Transverse colon (tissue), 4 donors: ENCODE measurements at places on chromosomes 5 and 9.
A peak's percentile ranks its signal among the peaks of the same experiment; 100 is the strongest.

- no peaks in the 10 kb centered on the region for H3K36me3 ChIP-seq
- H3K4me1 ChIP-seq = no peaks in the 10 kb centered on the region
- no peaks in the 10 kb centered on the region for H3K27me3 ChIP-seq
Observed at GRCh38 chr5:52491071-52491787, 296.5 kb upstream of the ITGA1 start.

GRCh38 chr9:100856238-100856637 is 172.3 kb upstream of the PLPPR1 start:
- no peaks in the 10 kb centered on the region for H3K36me3 ChIP-seq
- no peaks in the 10 kb centered on the region for H3K27me3 ChIP-seq
- H3K4me3 ChIP-seq = no peak overlapping the region
- no peak overlapping the region for H3K27ac ChIP-seq

DNA sequence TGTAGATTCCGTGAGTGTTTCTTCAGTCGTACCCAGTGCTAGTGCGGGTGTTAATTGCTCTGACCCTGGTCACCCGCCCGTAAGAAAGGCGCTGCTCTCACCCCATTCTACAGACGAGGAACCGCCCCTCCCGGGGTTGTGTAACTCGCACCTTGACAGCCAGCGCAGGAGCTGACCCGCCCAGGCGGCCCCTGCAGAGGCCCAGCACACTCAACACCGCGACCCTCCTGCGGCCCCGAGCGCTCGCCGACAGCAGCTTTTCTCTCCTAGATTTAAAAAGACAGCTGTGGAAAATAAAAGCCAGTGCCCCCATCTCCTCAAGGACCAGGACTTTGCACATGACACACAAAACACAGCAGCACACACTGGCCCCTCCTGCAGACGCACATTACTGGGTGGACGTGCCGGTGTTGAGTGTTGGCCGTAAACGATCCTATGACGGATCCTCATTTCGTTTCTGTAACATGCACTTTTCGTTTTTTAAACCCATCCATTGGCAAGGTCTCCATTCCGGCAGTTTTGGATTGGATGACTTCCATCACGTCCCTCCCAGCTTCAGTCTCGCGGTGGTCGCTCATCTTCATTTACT is 22.9 kb downstream of the OR2V2 start:
- no peak overlapping the region for H3K27ac ChIP-seq
- H3K4me3 ChIP-seq = no peak overlapping the region
- H3K4me1 ChIP-seq = peaks cover 16% of the 10 kb centered on the region
- DNase-seq = no peak
- H3K36me3 ChIP-seq = no peaks in the 10 kb centered on the region

DNA sequence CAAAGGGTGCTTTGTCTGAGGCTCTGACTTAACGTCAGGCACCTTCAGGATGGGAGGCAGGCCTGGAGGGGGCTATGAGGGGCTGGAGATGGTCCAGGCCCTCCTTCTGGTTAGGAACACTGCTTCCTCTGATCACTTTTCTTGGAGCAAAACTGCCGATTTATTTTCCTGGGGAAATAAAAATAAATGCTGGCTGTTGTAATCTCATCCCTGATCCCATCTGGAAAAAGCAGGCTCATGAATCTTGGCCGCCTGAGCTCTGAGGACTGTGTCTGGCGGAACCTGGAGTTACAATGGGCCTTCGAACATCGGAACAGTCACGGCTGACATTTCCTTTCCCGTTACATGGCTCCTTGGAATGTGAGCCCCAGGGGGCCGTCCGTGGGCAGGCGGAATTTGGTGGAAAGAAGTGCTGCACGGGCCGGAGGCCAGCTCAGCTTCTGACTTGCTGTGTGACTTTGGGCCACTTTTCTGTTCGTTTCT is 157.8 kb downstream of the RGS3 start:
- H3K36me3 ChIP-seq = no peaks in the 10 kb centered on the region
- peak; percentile 25 for DNase-seq
- no peak overlapping the region for H3K4me3 ChIP-seq
- peaks cover 8% of the 10 kb centered on the region for H3K4me1 ChIP-seq
- H3K27ac ChIP-seq = peak overlapping the region; percentile 73

GRCh38 chr9:95313010-95313498 is 4.5 kb downstream of the FANCC start:
- H3K4me1 ChIP-seq = peaks cover 23% of the 10 kb centered on the region
- peak overlapping the region; percentile 53 for H3K27ac ChIP-seq
- DNase-seq = peak; percentile 83
- no peaks in the 10 kb centered on the region for H3K36me3 ChIP-seq
- no peaks in the 10 kb centered on the region for H3K27me3 ChIP-seq
- H3K4me3 ChIP-seq = peak overlapping the region; percentile 20

- H3K36me3 ChIP-seq = no peaks in the 10 kb centered on the region
- peaks cover 4% of the 10 kb centered on the region for H3K27me3 ChIP-seq
- no peak overlapping the region for H3K4me3 ChIP-seq
- DNase-seq = no peak
- H3K4me1 ChIP-seq = no peaks in the 10 kb centered on the region
Observed at GRCh38 chr9:84154320-84154719, 173.7 kb downstream of the RMI1 start.

DNA sequence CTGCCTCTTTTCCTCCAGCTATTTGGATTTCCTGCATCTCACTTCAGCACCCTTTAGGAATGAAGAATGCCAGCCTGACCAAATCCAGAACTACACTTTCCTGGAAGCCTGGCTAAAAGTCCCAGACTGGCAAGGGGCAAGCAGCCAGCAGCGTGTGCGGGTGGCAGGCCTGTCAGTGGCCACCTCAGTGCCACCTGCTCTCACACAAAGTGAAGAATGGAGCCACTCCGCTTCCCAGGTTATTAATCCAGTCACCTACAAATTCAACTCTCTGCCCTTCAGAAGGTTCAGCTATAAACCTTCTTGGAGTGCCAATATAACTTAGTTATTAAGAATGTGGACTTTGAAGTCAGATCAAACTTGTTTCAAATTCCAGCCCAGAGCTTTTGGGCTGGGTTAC is 6.7 kb upstream of the ALDOB start:
- no peaks in the 10 kb centered on the region for H3K36me3 ChIP-seq
- H3K27ac ChIP-seq = no peak overlapping the region
- H3K4me3 ChIP-seq = no peak overlapping the region
- no peaks in the 10 kb centered on the region for H3K27me3 ChIP-seq
- no peaks in the 10 kb centered on the region for H3K4me1 ChIP-seq

DNA sequence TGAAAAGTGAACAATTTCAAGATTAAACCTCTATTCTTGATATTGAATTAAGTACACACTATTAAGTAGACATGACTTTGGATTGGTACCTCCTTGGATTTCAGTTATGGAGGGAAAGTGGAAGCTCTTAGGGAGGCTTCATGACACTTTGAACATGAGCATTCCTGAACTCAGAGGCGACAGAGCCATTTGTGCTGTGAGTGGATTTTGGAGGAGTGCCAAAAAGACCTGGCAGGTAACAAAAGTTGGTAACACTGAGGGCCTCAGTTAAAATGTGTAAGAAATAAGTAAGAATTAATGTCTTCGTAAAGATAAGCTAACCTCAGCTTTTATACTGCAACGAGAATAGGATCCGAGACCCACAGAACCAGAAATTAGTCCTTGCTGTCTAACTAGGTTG is 356.7 kb downstream of the ARRDC3 start:
- H3K27me3 ChIP-seq = no peaks in the 10 kb centered on the region
- H3K36me3 ChIP-seq = no peaks in the 10 kb centered on the region
- H3K27ac ChIP-seq = peak overlapping the region; percentile 27
- DNase-seq = no peak
- no peak overlapping the region for H3K4me3 ChIP-seq

- peak; percentile 24 for DNase-seq
- H3K4me1 ChIP-seq = peaks cover 27% of the 10 kb centered on the region
- no peaks in the 10 kb centered on the region for H3K36me3 ChIP-seq
- H3K27me3 ChIP-seq = no peaks in the 10 kb centered on the region
- peak overlapping the region; percentile 87 for H3K27ac ChIP-seq
Observed at GRCh38 chr9:100352201-100352726, 478 bp downstream of the TEX10 start.

DNA sequence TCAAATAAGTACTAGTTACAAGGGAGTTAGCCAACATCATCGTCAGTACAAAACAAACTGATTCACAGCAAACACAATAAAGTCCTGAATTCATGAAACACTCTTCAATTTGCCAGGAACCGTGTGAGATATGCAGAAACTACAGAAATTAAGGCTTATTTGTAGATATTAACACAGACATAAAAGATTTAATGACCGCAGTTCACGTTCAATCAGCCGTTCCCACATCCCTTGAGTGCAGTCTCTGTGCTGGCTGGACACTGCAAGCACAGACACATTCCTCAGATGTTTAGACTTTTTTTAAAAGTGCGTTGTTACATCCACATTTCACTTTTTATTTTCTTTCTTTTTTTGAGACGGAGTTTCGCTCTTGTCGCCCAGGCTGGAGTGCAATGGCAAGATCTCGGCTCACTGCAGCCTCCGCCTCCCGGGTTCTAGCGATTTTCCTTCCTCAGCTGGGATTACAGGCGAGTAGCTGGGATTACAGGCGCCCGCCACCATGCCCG is 566 bp upstream of the CEP78 start:
- DNase-seq = no peak
- peak overlapping the region; percentile 77 for H3K4me3 ChIP-seq
- no peaks in the 10 kb centered on the region for H3K27me3 ChIP-seq
- H3K4me1 ChIP-seq = peaks cover 7% of the 10 kb centered on the region

DNA sequence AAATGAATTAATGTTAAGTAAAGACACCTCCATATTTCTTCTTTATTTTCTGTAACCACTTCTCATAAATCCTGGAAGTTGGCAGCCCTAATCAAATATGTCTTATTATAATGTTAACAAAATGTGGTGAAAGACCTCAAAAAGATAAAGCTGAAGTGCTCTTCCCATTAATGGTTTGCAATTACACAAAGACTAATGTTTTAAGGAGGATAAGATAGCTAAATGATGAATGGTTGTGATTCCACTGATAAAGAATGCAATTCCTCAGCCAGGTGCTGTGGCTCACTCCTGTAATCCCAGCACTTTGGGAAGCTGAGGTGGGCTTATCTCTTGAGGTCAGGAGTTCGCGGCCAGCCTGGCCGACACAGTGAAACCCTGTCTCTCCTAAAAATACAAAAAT is 125.8 kb upstream of the SNX2 start:
- H3K4me3 ChIP-seq = no peak overlapping the region
- no peaks in the 10 kb centered on the region for H3K36me3 ChIP-seq
- no peaks in the 10 kb centered on the region for H3K27me3 ChIP-seq
- no peaks in the 10 kb centered on the region for H3K4me1 ChIP-seq
- no peak for DNase-seq

DNA sequence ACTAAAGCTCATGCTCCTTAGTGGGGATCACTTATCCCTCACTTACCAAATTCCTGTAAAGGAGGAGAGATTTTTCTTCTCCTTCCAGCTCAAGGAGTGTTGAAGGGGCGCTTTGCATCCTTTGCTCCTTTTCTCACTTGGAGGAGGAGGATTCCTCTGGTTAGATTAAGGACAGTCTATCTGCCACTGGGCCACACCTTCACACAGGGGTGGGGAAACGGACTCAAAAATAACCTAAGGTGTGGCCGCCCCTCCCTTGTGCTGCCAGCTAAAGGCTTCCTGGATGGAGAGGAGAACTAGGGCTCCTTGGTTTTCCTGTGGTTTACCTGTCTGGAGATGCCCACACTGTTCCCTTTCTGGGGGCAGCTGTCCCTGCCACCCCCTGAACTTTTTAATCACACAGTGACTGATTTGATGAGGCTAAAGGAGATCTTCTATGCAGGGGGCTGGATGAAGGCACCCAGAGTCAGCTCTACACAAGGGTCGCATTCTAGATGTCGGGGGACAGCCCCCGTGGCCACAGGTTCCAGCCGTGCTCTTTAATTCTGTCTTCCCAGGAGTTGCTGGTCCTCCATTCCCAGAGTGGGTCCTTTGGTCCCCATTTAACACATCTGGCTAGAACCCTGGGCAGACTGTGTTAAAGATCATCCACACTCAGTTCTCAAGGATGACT is 14.4 kb downstream of the GLRX start:
- H3K36me3 ChIP-seq = no peaks in the 10 kb centered on the region
- peaks cover 48% of the 10 kb centered on the region for H3K4me1 ChIP-seq
- H3K4me3 ChIP-seq = no peak overlapping the region
- peak overlapping the region; percentile 73 for H3K27ac ChIP-seq
- peak; percentile 74 for DNase-seq

- no peaks in the 10 kb centered on the region for H3K27me3 ChIP-seq
- no peak overlapping the region for H3K27ac ChIP-seq
- no peak for DNase-seq
- H3K36me3 ChIP-seq = no peaks in the 10 kb centered on the region
- no peaks in the 10 kb centered on the region for H3K4me1 ChIP-seq
Observed at GRCh38 chr5:152092580-152092979, 167.9 kb upstream of the GLRA1 start.

- H3K36me3 ChIP-seq = no peaks in the 10 kb centered on the region
- H3K27ac ChIP-seq = peak overlapping the region; percentile 29
- H3K4me1 ChIP-seq = no peaks in the 10 kb centered on the region
- peak overlapping the region; percentile 19 for H3K4me3 ChIP-seq
- H3K27me3 ChIP-seq = no peaks in the 10 kb centered on the region
- DNase-seq = peak; percentile 8
Observed at GRCh38 chr5:158979749-158980521, 119.8 kb downstream of the EBF1 start.

DNA sequence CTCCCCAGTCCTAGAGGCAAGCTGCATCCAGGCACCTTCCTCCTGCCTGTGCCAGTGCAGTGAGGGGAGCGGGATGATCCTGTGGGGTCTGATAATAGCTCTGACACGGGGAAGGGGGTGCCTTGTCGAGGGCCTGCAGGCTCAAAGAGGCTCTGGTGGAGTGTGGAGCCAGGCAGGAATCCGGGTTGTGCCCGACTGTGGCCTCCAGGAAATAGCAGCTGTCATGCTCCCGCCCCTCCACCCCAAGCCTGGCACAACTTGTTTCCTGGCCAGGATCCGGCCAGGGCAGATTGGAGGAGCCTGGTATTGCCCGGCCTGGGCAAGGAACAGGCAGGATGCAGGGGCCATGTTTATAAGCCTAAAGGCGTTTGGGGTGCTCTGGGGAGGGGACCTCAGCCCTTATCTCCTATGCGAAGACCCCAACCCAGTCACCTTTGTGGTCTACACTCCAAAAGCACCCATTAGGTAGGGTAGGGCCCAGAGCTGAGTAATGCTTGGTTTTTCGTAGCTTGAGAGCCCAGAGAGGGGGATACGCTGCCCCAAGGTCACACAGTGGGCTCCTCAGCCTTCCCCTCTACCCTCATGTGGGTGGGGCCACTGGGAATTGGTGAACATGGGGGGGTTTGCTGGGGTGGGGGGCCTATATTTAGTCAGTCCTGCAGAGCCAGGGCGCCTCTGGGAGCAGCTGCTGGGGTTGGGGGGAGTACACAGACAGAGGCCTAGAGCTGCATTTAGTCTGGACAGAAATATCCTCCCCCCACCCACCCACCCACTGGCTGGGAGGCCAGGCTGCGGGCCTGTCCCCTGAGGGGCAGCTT is 12.2 kb downstream of the CXXC5 start:
- H3K36me3 ChIP-seq = no peaks in the 10 kb centered on the region
- H3K27ac ChIP-seq = peak overlapping the region; percentile 88
- H3K4me1 ChIP-seq = peaks cover 60% of the 10 kb centered on the region
- no peaks in the 10 kb centered on the region for H3K27me3 ChIP-seq

- H3K4me1 ChIP-seq = no peaks in the 10 kb centered on the region
- no peak for DNase-seq
- no peak overlapping the region for H3K27ac ChIP-seq
- H3K27me3 ChIP-seq = no peaks in the 10 kb centered on the region
- H3K36me3 ChIP-seq = no peaks in the 10 kb centered on the region
- no peak overlapping the region for H3K4me3 ChIP-seq
Observed at GRCh38 chr9:84450029-84450428, 109.5 kb upstream of the SLC28A3 start.

- no peak overlapping the region for H3K4me3 ChIP-seq
- no peak for DNase-seq
Observed at GRCh38 chr5:40220260-40220659, 459.5 kb upstream of the PTGER4 start.

GRCh38 chr5:68372161-68372560 is 156.6 kb downstream of the PIK3R1 start:
- no peak overlapping the region for H3K4me3 ChIP-seq
- no peaks in the 10 kb centered on the region for H3K27me3 ChIP-seq
- H3K36me3 ChIP-seq = no peaks in the 10 kb centered on the region
- no peak overlapping the region for H3K27ac ChIP-seq
- DNase-seq = no peak
